NCI-H526 treated with DMSO at 0.1 percent for 48 hours (cell line): ENCODE measurements at places on chromosomes 12 and 14.

DNA sequence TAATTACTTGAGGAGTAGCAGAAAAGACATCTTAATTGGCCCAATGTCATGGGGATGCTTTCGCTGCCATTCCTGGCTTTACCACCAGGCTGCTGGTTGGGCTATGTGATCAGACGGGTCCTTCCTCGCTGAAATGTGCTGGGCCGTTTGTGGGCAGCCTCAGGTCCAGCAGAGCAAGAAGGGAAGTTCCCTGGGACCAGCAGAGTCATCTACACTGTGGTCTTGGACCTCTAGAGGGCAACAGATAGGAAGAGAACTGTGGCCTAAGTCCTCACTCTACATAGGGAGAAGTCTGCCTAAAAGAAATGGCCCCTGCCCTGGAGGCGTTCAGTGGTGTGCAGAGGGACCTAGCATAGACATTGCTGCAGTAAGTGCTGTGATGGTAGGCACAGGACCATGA lies 10.9 kb downstream of the EVL start:
- no peak for DNase-seq

- DNase-seq: no peak
Observed at GRCh38 chr14:105102361-105102870, 37.2 kb upstream of the GPR132 start.

DNA sequence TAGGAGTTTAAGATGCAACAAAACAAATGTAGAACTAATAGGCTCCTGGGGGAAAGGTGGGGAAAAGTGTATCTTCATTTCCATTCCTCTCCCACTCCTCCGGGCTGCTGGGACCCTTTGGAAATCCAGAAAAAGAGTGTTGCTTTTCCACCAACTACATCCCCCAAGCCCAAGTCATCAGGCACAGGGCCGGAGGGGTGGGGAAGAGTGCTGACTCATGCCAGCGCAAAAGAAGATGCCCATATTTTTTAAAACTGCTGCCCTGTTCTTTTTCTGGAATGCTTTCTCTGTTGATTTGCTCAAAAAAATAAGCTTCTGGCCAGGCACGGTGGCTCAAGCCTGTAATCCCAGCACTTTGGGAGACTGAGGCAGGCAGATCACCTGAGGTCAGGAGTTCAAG lies 70.9 kb downstream of the TBK1 start:
- no peak for DNase-seq

GRCh38 chr12:57775563-57776246 lies 3.3 kb downstream of the EEF1AKMT3 start:
- DNase-seq: no peak

- no peak for DNase-seq
Observed at GRCh38 chr12:124557518-124558223, 9.7 kb downstream of the NCOR2 start.

DNA sequence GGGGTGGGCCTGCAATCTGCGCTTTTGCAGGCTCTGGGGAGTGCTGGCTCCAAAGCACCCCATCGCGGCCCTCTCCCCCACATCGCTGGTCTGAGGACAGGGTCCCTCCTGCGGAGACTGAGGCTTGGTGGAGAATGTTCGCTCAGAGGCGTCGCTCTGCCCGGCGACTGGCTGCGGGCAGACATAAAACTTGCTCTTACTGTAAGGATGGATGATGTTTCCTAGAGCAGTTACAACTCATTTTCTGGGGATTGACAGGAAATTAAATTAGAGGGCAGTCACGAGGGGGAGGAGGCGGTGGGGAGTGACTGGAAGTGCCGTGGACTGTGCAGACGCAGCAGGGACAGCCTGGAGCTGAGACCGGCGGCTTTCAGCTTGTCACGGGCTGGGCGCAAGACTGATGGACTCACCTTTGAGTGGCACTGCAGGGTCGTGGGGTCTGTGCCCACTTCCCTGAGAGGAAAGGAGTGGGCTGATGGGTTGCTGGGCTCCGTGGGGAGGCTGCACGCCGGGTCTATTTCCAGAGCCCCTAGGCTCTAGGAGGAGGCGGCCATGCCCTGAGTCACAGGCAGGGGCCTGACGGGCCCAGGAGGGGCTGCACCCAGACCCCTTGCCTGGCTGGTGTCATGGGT lies 32.8 kb downstream of the NOC4L start:
- DNase-seq: no peak

DNA sequence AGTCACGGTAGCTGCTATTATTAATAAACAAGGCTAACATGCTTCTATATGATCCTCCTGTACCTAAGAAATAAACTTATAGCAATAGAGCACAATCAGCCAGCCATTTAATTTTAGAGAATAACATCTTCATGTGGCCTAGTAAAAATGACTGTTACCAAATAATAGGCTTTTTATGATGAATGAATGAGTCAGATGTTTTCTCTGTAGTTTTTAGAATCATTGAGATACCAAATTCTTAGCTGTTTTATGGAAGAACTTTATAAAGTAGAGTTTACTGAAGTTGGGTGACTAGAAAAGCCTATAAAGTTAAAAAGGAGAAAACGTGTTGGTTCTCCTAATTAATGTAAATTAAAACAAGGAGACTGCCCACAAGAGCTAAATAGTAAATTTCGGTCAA lies 40.7 kb downstream of the WNK1 start:
- no peak for DNase-seq

GRCh38 chr12:69243099-69244084 lies 4.0 kb downstream of the CPSF6 start:
- DNase-seq: no peak

GRCh38 chr14:52112336-52113018 lies 43.6 kb upstream of the NID2 start:
- DNase-seq: no peak

DNA sequence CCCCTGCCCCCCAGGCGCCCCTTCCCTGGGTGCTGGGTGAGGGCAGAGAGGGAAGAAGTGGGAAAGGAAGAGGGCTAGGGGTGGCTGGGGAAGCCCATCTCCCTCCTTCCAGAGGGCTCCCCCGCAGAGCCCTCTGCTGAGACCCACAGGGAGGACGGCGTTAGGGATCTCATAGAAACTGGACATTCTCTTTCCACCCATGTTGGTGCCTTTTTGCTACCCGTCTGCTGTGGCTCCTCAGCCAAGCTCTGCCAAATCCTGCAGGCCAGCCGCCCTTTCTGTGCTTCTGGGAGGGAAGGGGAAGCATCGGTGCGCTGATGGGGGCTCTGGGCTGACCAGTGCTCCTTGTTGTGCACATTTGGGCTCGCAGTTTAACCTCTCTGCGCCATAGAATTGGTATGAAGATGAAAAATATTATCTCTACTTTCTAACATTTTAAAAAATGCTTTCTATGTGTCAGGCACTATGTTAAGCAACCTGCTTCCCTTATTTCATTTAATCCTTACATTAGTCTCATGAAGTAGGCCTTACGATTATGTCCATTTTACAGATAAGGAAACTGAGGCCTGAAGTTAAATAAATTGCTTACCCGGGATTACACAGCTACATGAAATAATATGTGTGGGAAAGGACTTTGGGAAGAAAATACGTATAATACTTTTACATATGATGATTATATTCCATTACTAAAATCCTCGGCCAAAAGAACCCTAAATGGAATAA lies 981 bp downstream of the SLC48A1 start:
- no peak for DNase-seq

DNA sequence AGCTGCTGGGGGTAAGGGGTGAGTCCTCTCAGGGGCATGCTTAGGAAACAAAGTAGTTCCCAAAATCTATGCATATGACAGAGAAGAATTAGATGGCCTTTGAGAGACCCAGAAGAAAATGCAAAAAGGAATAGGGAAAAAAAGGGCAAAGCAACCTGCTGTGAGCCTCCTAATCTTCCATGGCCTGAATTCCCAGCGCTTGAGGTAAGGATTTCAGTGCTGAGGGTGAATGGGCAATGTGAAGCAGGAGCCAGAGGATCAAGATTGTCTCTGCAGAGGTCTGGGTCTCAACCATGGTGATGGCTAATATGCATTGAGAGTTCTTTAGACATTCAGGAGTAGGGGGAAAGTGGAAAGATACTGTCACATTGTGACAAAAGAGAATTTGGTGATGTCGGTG lies 31.5 kb downstream of the GPR65 start:
- no peak for DNase-seq

GRCh38 chr14:24418492-24418873 lies 11.0 kb downstream of the CBLN3 start:
- no peak for DNase-seq
